ENCODE measurements at places on chromosomes 13 and 19.

DNA sequence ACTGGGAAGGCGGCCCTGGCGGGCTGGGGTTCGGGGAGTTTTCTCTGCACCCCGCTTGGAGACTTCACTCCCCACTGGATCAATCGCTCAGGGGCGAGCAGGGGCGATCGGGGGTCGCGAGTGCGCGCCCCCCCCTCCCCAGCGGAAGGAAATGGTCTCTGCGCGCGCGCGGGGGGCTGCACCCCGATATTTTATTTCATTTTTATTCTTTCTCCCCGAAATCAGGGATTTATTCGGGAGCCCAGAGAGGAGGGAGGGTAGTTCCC is 421 bp downstream of the ARID3A start:
- DNase-seq, result no peak

DNA sequence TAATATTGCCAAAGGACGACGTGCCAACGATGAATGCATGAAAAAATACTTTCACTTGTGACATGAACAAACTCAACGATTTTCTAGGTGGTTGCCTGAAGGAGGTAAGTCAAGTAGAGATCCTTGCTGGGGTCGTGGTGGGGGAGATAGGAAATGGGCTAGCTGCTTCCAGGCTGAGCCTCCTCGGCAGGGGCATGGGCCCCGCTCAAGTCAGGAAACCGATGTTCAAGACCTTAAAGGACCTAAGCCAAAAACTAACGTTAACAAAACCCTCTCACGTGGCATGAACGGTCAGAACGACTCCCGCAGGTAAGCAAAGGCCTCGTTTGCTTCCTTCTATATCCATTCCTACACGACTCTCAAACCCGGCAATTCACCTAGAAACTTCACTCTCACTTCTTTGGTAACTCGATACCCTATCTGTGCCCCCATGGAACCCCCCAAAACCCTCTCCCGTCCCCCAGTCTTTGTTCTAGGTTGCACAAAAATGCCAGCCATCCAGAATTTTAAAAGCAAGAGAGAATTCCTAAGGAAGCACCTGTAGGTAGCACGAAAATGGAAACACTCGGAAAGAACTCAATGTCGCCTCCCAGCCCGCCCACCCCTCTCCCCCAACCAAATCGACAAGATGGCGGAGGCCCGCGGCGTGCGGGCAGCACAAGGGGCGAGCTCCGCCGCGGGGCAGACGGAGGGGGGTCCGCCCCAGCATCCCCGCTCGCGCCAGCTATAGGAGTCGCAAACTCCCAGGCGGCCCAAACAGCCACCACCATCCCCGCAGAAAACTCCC is 13.6 kb downstream of the ACP4 start:
- DNase-seq, result no peak

DNA sequence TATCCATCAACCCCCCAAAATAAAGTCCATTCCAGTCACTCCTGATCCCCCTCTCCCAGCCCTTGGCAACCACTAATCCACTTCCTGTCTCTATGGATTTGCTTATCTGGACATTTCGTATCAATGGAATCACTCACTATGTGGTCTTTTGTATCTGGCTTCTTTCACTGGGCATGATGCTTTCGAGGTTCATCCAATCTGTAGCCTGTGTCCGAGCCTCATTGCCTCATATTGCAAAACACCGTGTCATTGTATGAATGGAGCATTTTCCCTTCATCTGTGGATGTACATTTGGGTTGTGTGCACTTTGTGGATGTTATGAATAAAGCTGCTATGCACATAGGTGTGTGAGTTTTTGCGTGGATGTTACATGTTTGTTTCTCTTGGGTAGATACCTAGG is 1.4 kb upstream of the FZR1 start:
- DNase-seq, result no peak

- no peak for DNase-seq
Observed at GRCh38 chr19:5590151-5590864, 22.6 kb upstream of the TINCR start.

GRCh38 chr13:30880856-30881155 is 25.3 kb upstream of the MEDAG start:
- DNase-seq, result no peak

DNA sequence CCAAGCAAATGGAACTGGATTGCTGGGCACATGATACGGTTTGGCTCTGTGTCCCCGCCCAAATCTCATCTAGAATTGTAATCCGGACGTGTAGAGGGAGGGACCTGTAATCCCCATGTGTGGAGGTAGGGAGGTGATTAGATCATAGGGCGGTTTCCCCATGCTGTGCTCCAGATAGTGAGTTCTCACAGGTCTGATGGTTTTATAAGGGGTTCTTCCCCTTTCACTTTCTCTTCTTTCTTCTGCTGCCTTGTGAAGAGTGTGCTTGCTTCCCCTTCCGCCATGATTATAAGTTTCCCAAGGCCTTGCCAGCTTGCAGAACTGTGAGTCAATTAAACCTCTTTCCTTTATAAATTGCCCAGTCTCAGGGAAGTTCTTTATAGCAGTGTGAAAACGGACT is 32.6 kb upstream of the MTIF3 start:
- DNase-seq, result no peak
